ENCODE measurements at places on chromosomes 2 and 18.
A peak's percentile ranks its signal among the peaks of the same experiment; 100 is the strongest.

GRCh38 chr18:59466980-59467379 lies 107.9 kb upstream of the LMAN1 start:
- DNase-seq, result no peak

- DNase-seq, result peak; percentile 10
Measured at GRCh38 chr2:86078774-86079545, 26.7 kb downstream of the POLR1A start.

DNA sequence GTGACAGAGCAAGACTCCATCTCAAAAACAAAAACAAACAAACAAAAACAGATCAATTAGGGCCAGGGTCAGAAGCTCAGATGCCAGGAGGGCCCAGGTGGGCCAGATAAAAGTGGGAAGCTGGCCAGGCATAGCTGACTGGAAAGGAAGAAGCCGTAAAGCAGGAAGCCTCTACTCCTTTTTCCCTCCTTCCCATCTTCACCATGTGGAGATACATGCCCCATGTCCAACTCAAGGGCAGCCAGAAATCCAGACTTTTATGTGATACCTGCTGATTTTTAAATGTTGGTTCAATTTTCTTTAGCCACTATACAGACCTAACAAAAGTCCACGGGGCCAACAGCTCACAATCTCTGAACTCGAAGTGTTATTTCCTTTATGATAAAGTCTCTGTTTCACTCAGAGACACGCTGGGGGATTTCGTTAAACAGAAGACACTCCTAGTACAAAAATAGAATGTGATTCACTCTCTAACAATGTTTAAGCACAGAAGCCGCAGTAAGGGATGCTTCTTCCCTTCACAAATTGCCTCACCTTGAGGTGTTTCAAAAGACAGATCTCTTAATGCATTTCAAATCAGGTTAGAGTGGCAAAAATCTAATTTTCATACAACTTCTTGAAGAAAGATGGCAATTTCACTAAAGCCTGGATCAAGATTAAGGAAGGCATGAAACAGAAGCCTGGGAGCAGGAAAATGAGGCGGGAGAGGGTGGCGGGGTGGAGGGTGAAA lies 14.0 kb downstream of the TMEM247 start:
- DNase-seq, result no peak

DNA sequence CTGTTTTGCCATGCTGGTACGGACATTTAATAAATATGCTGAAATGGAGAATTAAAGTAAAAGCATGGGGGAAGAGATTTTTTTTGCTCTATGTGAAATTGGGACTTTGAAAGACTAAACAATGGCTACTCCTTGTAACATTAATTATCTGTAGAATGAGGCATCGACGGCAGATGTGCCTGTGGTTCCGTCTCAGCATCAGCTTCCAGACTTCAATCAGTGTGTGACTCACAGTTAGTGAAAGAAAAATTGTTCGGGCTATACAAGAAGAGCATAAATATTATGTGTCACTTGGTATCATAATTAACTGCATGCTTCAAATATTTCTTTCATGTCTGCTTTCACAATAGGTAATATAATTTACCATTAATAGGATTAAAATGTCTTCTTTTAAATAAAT lies 117.0 kb upstream of the SMIM21 start:
- DNase-seq, result no peak

DNA sequence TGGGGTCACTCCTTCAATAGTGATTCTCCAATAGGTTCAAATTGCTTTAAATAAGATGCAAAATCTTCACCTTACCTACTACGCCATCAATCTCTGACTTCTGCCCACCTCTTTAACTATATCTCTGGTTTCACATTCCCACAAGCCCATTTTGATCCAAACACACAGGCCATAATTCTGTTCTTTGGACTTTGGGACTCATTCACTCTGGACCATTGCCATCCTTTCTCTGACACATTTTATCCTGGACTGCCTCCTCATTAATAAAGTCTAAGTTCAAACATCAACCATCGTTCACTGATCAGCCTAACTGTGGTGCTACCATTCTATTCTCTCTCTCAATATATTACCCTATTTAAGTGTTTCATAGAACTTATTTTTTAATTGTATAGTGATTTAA lies 332.2 kb downstream of the GALNT13 start:
- no peak for DNase-seq
